PC-9 (cell line): ENCODE measurements at places on chromosomes 7 and 10. TPM values are rescaled to one million over a fixed set of nuclear protein-coding genes. Genes with fewer than 3 reads are reported as not detected.
A peak's percentile ranks its signal among the peaks of the same experiment; 100 is the strongest.

DNA sequence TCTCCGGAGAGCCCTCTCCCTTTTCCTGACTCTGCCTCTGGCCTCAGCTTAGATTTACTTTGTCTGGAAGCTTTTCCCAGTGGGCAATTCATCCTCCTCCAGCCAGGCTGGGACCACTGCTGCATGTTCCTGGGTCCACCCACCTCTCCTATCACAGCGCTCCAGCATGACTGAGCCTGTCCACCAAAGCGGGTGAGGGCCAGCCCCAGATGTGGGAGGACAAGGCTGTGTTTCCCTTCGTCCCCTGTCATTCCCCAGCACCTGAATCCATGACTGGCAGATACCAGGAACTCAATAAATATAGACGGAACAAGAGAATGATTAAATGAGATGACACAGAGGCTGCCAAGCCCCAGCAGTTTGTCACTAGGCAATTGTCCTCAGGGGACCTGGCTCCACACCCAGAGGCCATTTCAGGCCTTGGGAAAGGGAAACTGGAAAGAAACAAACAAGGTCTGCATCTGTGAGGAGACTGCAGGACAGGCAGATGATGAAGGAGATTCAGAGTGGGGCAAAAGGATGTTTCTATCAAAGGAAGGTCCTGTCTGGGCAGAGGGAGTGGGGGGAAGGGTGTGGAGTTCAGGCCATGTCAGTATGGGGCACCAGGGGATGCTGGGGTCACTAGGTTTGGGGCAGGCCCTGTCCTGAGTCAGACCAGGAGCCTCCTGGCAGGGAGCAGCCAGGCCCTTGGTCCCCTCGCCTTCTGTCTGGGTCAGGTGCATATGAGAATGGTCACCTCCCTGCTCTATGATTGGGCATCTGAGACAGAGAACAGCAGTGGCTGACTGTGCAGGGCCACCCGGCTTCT, 576.4 kb downstream of the GRID1 start:
- DNase-seq = no peak
- H3K27me3 ChIP-seq = no peaks in the 10 kb centered on the region
- H3K4me3 ChIP-seq = no peak overlapping the region
- no peaks in the 10 kb centered on the region for H3K4me1 ChIP-seq
- no peak overlapping the region for H3K27ac ChIP-seq
- H3K36me3 ChIP-seq = no peaks in the 10 kb centered on the region

GRCh38 chr7:150503581-150503980, 11.1 kb upstream of the GIMAP7 start:
- no peak for DNase-seq
- no peak overlapping the region for H3K4me3 ChIP-seq
- H3K27me3 ChIP-seq = peaks cover 44% of the 10 kb centered on the region
- H3K36me3 ChIP-seq = no peaks in the 10 kb centered on the region

DNA sequence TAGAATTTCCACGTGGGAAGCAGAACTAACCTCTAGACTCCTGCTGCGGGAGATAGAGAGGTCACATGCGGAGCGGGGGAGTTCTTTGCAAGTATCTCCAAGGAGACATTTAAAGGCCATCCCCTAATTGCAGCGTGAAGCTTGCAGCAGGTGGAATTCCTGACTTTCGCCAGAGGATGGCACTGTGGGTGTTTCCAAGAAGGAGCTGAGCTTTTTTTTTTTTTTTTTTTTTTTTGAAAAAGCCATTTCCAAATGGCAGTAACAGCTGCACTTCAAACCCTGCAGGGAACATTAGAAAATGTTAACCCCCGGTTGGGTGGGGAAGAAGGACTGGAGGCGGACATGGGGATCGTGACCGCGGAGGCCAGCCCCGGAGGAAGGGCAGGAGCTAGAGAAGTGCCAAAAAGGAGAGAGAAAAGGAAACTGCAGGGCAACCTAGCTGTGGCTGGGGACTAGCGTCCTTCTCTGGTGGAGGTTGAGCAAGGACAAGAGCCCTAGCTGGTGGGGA, 487.7 kb downstream of the TYW1 start:
- peak; percentile 55 for DNase-seq
- H3K4me3 ChIP-seq = no peak overlapping the region
- H3K27ac ChIP-seq = no peak overlapping the region
- H3K4me1 ChIP-seq = no peaks in the 10 kb centered on the region

Gene MACC1
- 48.4 and 50.8 TPM in 2 replicates for total RNA-seq

GRCh38 chr10:131580076-131580652, 268.6 kb upstream of the TCERG1L start:
- no peaks in the 10 kb centered on the region for H3K4me1 ChIP-seq
- no peak for DNase-seq
- H3K27ac ChIP-seq = no peak overlapping the region
- peaks cover 35% of the 10 kb centered on the region for H3K27me3 ChIP-seq
- H3K4me3 ChIP-seq = no peak overlapping the region
